Stimulated activated CD4-positive, alpha-beta T cell treated with anti-CD3 and anti-CD28 coated beads, TNF-alpha, amount 100 ng/mL, for 48 hours (primary cell): ENCODE measurements at places on chromosomes 5 and 9.

- DNase-seq: no peak
Measured at GRCh38 chr5:34606101-34606500, 50.0 kb upstream of the RAI14 start.

- DNase-seq: no peak
Measured at GRCh38 chr9:137919649-137920141, 42.1 kb downstream of the CACNA1B start.

DNA sequence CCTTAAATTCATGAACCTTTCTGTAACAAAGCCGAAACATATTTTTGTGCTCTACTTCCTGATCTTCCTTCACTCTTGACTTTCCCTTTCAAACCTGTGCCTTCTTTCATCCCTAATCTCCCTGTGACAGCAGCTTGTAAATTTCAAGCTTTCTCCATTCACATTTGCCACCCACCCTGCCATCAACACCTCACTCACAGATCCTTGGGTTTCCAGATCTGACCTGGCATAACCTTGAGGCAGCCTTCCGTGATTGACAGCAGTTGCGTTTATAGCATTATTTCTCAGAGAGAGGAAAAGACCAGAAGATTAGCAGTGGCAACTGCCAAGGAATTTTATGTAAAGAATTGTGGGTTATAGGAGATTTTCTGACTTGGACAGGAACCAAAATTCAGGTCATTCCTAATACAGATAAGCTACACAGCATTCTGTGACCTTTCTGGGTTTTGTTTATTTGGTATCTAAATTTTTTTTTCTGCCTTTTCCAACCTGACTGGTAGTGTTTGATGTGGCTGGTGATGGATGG lies 260.0 kb downstream of the NR2F1-AS1 start:
- no peak for DNase-seq

GRCh38 chr5:96783326-96783725 lies 24.4 kb downstream of the ERAP1 start:
- no peak for DNase-seq

DNA sequence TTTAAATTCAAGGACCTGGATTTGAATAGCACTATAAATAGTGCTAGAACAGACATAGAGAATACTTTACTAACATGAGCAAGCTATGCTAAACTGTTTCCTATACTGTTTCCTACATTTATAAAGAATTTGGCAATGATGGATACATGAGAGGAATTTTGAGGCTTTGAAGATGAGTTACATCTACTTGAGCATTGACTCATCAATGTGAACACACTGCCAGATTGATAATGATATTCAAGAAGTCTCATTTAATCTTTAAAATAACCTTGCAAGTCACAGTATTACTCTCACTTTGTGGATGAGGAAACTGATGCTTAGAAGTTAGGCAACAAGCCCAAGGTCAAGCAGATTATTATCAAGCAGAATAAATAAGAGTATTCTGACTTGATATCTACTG lies 281.9 kb downstream of the DNAH5 start:
- DNase-seq: no peak

DNA sequence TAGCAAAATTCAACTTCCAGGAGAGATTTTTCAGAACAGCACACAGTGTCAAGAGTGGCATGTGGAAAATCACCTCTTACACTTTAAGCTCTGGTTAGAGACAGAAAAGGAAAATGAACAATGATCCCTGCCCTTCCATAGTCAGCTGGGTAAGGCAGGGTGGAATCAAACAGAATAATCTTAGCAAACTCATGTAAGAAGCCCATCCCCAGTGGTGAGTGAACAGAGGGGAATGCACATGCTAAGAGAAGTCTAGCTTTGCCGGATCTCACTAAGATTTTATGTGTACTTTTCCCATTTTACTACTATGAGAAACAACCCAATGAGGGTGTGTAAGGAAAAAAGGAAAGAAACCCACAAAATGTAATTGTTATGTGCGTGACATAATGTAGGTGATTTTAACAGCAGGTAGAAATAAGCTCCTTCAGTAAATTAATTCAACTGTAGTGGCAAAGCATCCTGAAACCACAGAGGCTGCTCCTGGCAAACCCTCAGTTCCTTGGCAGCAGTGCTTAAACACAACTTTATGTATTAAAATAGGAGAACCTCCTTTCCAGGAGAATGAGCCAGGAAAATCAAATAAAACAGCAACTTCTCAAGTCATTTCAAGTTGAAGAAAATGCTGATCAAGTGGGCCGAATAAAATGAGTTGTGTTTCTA lies 366.0 kb upstream of the TRPC7 start:
- DNase-seq: no peak

GRCh38 chr9:103362986-103363385 lies 367.9 kb downstream of the CYLC2 start:
- DNase-seq: no peak

- DNase-seq: no peak
Measured at GRCh38 chr5:123156577-123157296, 67.7 kb downstream of the PRDM6 start.

GRCh38 chr5:69493396-69494133 lies 975 bp downstream of the OCLN start:
- DNase-seq: no peak

GRCh38 chr9:117691367-117691766 lies 12.8 kb upstream of the TLR4 start:
- DNase-seq: no peak

- no peak for DNase-seq
Measured at GRCh38 chr5:136598802-136599404, 233.6 kb upstream of the TRPC7 start.

GRCh38 chr5:111172504-111172903 lies 51.7 kb upstream of the CAMK4 start:
- no peak for DNase-seq

GRCh38 chr5:51544031-51544785 lies 161.0 kb downstream of the ISL1 start:
- DNase-seq: no peak

DNA sequence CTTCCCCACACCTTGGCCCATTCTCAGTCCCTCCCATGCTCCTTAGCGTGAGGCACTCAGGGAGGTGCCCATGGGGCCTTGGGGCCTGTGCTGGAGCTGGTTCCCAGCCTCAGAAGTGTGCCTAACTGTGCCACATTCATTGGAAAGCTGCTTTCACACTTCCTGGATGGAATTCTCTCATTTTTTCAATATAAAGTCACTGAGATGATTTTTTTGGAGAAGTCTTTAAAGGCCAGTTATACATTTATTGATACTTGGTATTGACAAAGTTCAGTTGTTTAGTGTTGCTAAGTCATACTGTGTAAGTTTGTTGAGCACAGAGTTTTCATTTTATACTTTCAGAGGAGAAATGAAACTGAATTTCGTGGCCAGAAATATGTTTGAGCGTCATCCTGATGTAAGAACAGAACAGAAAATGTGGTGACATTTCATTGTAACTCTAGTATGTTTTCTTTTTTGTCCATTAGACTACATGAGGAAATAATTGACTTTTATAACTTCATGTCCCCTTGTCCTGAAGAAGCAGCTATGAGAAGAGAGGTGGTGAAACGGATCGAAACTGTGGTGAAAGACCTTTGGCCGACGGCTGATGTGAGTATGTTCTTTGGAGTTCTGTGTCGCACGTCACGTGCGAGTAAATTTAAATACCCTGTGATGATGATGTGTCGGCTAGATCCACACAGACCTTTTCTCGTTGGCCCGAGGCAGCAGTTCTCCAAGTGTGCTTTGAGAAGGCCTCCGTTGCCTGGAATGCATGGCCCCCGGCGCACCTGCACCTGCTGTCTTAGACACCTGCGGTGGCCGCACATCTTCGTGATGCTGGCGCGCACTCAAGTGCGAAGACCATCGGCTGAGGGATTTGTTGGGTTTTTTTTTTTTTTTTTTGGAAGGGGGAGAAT lies 24.1 kb downstream of the TENT4A start:
- DNase-seq: no peak

GRCh38 chr9:124388275-124389048 lies 26.8 kb downstream of the PSMB7 start:
- DNase-seq: no peak

GRCh38 chr5:127707209-127707608 lies 4.0 kb downstream of the CCDC192 start:
- DNase-seq: no peak

DNA sequence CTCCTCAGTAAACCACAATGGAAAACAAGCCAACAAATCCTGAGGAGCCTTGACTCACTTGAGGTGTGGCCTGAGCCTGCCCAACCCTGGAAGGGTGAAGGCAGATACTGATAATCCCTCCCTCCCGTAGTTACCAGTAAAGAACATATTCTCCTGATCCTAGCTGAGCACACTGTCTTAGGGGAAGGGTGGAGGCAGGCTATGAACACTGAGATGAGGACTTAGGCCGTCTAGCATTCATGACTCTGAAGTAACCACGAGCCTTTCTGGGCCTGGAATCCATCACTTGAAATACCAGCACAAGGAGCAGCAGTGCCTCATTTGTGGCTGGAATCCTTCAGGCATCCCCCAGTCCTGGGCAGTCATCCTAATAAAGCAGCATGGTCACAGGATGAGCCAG lies 124.5 kb upstream of the PRLR start:
- DNase-seq: no peak

GRCh38 chr9:2157277-2158110 lies 142.3 kb downstream of the SMARCA2 start:
- DNase-seq: peak; percentile 47

- no peak for DNase-seq
Measured at GRCh38 chr5:151469992-151470391, 22.6 kb downstream of the SLC36A1 start.

DNA sequence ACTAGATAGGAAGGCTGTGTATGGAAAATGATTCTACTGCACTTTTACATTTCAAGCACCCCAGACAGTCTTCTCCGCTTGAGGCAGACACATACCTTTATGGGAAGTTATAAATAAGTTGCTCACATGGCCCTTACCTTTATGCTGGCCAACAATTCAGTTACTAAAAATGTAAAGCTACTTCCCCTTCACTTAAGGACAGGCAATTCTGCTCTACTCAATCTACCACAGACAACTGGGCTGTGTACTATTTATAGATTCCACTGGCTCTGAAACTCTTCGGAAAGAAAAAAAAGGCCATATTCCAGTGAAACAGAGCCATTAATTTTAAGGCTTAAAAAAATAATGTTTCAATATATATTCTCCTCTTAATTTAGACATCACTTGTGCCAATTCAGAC lies 59.4 kb downstream of the ELAVL2 start:
- DNase-seq: no peak

- no peak for DNase-seq
Measured at GRCh38 chr5:55692509-55692908, 19.6 kb downstream of the SLC38A9 start.

- DNase-seq: no peak
Measured at GRCh38 chr5:60209146-60209840, 315.8 kb upstream of the PDE4D start.

GRCh38 chr5:43643750-43644149 lies 40.8 kb downstream of the NNT start:
- DNase-seq: no peak

- peak; percentile 29 for DNase-seq
Measured at GRCh38 chr9:128254855-128255759, 20.7 kb downstream of the GOLGA2 start.

- no peak for DNase-seq
Measured at GRCh38 chr9:127415141-127415540, 9.0 kb upstream of the ZNF79 start.
